ENCODE measurements at places on chromosomes 13 and 19.

GRCh38 chr19:4046946-4047683 lies 19.6 kb downstream of the ZBTB7A start:
- DNase-seq = no peak

- no peak for DNase-seq
Observed at GRCh38 chr13:52155177-52155576, 4.2 kb downstream of the NEK3 start.

DNA sequence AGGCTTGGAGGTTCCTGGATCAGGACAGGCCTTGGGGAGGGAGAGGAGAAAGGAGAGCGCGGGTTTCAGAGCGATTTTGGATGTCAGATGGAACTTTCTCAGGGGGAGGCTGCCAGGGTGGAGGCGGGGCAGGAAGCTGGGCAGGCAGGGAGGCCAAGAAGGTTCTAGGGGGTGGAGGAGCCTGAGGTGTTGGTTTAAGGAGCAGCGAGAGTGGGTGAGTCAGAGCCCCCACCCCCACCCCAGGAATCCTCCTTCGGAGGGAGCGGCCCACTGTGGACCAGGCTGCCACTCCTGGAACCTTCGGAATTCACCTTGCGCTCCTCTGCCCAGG lies 15.9 kb upstream of the NOP53 start:
- DNase-seq = no peak

DNA sequence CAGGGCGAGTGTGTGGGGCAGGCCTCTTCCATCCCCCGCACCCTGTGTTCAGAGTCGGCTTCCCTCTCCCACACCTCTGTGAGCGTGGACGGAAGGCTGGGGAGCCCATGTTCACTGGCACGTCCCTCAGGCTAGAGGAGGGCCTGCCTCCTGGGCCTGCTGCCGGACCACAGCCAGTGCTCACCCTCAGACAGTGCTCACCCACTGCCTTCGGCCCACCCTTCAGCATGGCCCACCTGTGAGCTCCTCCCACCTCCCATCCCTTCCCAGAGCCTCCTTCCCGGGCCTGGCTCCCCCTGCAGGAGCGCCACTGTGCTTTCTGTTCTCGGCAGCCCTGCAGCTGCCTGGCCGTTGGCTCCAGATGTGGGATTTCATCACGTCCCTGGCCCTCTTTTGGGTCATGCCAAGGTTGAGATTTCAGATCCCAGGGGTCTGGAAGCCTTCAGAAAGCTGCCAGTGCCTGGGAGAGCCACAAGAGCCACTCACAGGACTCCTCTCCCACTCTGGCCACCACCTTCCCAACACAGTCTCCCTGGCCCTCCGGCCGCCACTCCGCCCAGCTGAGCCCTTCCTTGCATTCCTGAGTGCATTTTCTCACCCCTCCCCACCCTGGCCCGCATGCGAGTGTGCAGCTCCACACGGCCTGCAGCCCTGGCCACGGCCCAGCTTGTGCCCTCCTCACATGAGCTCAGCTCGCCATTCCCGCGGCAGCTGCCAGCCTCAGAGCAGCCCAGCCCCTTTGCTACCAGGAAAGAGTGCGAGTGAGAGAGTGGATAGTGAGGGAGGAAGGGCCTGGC lies 25.3 kb downstream of the CAPN12 start:
- DNase-seq = no peak

DNA sequence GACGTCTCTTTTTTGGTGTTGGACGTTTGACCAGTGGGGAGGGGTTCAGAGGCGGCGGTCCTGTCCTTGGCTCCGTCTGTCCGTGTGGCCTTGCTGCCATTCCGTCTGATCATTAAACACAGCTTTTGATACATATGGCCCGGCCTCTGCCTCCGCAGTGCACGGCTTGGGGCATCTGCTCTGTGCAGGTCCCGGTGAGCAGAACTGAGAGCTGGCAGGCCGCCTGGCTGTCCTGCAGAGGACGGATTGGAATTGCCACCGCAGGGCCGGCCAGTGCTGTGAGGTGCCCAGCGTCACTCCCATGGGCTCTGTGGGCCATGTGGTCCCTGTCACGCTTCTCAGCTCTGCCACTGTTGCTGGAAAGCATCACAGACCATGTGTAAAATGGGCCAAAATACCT lies 5.4 kb upstream of the TMPRSS9 start:
- DNase-seq = no peak

DNA sequence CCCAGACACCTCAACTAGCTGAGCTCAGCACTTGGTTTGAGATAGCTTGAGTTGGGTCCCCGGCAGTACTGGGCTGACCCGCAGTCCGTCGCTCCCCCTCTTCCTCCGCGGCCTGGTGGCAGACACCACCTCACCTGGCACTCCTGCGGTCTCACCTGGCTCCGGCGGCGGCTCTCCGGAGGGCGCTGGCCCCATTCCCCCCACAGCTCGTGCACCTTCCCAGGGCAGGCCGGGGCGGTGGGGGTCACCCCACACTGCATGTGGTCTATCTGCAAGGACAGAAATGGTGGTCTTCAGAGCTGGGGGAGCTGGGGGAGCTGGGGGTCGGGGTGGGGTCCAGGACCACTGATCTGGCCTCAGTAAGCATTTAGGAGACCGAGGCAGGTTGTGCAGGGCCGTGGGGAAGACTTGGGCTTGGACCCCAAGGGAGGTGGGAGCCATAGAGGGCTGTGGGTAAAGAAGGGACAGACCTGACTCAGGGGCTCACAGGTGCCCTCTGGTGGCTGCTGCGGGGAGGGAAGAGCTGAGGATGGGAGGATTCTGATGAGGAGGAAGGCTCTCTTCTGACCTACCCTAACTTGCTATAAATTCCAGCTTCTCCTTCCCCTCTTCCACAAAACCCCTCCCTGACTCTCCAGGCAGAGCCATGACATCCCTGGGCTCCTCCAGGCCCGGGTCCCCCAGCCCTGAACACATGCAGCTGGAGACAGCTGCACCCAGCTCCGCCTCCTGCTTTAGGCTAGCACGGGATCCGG lies 6.7 kb upstream of the PLIN4 start:
- DNase-seq = no peak

DNA sequence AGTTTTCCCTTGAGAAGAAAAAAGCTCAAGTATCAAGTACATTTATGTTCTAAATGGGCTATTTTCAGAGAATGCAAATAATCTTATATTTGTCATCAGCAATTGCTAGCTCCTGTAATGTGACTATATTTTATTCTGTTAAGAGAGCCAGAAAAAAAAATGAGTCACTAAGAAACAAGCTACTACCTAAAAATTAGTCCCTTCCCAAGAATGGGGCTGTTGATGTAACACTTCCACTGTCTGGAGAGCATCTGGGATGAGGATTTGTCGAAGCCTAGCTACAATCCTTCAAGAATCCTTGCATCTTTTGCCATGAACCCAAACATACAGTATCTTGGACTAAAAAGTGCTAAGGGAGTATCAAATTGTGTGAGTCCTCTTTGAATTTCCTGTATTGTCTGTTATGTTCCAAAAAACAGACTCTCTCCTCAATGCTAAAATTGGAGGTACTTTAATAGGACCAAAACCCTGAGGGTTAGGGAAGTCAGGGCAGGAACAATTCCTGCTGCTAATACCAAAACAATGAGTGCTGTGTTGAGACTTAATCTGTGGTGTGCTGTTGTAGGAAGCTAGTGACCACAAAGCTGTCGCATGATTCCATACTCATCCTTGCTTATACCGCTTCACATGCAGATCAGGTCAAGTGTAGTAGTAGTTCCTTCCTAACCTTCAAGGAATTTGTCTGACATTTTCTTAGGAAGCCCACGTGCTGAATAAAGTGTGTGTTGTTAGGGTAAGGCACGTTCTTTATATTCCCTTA lies 4.9 kb upstream of the ZC3H13 start:
- DNase-seq = no peak

- DNase-seq = no peak
Observed at GRCh38 chr19:3678188-3678587, 22.1 kb downstream of the PIP5K1C start.

DNA sequence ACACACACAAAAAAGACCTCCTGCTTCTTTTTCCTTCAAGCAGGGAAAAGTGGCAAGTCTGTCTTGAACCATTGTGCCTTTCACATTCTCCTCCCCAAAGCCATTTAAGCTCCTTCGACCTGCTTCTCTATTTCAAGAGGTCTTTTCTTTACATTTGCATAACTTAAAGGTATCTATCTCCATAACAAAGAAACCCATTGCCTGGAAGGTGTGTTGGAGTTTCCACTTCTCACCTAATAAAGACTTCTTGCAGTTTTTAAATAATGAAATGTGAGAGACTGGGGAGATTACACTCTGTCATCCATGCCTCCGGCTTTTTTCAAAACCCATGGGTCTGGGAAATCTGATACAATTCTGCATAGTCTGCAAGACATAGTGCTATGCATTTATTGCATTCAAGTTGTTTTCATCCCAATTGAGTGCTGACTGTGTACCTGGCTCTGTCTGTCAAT lies 41.8 kb upstream of the NBEA start:
- DNase-seq = no peak

Measured in fibroblast of skin of left biceps (primary cell).